ENCODE measurements at places on chromosomes 5 and 9.
A peak's percentile ranks its signal among the peaks of the same experiment; 100 is the strongest.

DNA sequence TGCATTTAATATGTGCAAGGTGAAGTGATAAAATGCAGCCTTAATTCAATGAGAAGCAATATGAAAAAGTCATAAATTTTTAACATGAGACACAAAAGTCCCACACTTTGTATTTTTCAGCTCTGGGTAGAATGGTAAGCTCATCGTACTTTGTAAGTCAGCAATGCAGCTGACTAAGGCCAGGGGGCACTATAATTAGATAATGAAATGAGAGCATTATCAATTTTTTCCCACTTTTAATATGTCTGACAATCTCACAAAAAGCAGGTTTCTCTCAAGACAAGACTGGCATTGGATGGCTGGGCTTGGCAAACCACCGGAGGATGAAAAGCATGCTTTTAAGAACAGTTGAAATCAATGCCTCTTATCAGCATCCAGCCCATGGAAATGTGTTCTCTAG is 162.8 kb downstream of the FAM174A start:
- no peak for DNase-seq

DNA sequence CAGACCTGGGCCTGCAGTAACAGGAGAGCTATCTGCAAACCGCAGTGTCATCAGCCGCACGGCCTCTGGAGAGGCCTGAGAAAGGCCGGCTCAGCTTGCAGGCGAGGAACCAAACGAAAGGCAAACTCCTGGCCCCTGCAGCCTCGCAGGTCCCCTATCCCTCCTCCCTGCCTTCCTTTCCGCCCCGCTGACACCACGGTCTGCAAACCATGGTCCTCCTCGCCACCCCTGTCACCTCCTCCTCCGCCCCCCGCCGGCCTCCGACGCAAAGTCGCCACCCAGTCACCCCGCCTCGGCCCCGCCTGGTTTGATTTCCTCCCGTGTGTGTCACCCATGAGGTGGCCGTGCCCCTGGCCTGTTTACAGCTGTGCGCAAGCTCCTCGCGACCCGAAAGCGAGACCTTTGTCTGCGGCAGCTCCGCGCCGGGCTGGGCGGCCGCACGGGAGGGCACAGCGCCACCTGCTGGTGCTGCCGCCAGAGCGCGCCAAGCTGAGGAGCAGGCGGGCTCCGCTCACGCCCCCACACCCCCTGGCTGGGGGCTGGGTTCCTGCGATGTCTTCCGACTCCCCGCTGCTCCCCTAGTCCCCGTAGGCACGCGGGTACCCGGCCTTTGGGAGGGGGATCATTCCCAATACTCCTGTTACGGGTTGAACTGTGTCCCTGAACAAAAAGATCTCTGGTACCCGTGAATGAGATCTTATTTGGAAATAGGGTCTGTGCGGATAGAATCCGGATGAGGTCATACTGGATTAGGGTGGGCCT is 19.4 kb downstream of the GBGT1 start:
- peak; percentile 95 for DNase-seq

GRCh38 chr9:73152543-73152844 is 829 bp downstream of the ANXA1 start:
- DNase-seq, result no peak

DNA sequence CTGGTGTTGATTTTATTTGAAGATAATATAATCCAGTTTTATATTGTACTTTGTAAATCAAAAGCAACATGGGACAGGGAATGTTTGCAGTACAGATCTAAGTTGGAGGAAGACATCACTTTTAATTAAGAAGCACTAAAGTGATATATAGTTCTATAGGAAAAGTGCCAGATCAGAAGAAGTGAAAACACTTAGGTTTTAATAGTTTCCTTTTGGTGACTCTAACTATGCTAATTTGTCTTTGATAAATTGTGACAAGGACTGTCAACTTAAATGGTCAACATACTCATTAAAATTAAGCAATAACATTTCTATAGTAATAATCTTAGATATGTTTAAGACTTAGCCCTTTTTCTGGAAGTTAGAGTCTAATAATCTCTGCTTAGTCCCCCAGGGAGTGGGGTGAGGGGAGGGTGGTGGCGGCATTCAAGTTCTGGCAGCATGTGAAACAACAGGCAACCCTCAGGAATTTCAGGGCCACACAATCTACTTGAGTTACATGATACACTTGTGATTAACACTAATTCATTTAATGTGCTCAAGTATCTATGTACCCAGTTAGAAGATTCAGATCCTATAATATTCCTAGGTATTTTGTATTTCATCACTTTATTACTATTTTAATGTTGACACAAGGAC is 1026.5 kb downstream of the NR2F1-AS1 start:
- no peak for DNase-seq

- no peak for DNase-seq
Observed at GRCh38 chr5:37190592-37190991, 58.6 kb downstream of the CPLANE1 start.

DNA sequence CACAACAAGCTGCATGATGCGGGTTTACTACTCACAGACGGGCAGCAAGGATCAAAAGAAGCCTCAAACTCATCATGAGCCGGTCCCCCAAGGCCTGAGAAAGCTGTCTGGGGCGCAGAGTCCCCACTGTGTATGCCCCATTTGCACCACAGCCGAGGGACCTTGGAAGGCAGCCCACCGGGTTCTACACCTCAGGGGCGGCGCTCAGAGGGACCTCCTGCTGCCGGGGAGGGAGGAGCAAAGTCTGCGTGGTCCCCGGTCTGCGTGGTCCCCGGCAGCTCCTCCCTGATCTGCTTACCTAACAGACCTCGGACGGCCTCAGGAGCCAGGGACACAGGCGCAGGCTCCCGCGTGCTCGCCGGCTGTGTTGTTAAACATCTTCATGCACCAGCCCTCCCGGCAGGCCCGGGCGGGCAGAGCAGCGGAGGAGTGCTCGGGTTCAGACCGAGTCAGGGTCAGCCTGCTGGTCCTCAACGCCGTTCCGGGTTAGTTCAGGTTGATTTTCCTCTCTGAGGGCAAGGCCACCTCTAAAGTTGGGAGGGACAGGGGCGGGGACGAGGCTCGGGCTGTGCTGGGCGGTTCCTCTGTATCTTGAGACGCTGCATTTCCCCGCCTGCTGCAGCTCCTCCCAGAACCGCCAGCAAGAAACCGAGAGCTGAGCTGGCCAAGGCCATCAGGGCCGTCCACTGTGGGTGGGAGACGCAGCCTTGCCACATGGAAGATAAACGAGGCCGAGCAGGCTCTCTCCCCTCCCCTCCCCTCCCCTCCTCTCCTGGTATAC is 74.6 kb downstream of the MRPL36 start:
- DNase-seq, result no peak

DNA sequence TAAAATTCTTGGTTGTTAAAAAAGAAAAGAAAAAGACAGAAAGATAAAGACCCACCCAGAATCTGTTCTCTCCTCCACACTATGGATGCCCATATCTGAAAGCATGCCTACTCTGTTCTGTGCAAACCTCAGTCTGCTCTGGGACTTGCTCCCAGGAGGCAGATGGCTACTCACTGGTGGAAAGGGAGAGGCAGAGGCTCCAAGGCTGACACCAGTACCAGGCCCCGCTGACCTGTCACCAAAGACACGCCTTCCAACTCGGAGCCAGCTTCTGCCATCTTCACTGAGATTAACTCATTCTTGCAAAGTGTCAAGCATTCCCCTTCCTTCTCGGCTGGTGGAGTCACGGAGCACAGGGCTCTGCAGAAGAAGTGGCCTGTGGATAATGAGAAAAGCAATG is 21.6 kb downstream of the SH3TC2 start:
- no peak for DNase-seq

- no peak for DNase-seq
Observed at GRCh38 chr5:124839371-124839998, 93.0 kb upstream of the ZNF608 start.

- no peak for DNase-seq
Observed at GRCh38 chr9:123102375-123103113, 69.1 kb downstream of the GPR21 start.

GRCh38 chr9:137037483-137037882 is 5.6 kb upstream of the FUT7 start:
- no peak for DNase-seq

DNA sequence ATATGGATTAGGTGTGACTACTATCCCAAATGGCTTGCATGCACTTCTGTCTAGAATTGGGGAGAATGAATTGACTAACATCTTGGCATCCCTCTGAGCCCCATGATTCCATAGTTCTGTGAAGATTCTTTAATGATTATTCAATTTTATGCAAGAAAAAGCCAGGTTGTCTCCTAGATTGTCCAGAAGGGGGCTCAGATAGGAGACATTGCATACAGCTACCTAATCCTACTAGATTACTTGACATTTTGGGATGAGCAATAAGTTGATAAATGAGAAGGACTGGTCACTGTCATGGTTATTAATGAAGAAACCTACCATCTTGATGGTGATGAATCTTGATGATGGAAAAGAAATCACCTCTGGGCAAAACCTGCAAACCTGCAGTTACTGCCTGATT is 117.0 kb downstream of the CARTPT start:
- DNase-seq, result no peak

GRCh38 chr9:101479338-101480030 is 43.9 kb upstream of the ALDOB start:
- no peak for DNase-seq

GRCh38 chr9:97593960-97594359 is 39.2 kb downstream of the TSTD2 start:
- DNase-seq, result no peak

DNA sequence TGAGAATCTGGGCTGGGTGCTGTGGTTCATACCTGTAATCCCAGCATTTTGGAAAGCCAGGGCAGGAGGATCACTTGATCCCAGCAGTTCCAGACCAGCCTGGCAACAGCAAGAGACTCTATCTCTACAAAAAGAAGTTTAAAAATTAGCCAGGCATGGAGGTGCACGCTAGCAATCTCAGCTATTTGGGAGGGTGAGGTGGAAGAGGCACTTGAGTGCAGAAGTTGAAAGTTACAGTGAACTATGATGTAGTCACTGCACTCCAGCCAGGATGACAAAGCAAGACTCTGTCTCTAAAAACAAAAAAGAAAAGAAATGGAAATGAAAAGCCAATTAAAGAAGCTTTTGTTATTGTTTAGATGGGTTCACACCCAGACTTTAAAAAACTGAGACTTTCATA is 131.6 kb upstream of the RASA1 start:
- no peak for DNase-seq

DNA sequence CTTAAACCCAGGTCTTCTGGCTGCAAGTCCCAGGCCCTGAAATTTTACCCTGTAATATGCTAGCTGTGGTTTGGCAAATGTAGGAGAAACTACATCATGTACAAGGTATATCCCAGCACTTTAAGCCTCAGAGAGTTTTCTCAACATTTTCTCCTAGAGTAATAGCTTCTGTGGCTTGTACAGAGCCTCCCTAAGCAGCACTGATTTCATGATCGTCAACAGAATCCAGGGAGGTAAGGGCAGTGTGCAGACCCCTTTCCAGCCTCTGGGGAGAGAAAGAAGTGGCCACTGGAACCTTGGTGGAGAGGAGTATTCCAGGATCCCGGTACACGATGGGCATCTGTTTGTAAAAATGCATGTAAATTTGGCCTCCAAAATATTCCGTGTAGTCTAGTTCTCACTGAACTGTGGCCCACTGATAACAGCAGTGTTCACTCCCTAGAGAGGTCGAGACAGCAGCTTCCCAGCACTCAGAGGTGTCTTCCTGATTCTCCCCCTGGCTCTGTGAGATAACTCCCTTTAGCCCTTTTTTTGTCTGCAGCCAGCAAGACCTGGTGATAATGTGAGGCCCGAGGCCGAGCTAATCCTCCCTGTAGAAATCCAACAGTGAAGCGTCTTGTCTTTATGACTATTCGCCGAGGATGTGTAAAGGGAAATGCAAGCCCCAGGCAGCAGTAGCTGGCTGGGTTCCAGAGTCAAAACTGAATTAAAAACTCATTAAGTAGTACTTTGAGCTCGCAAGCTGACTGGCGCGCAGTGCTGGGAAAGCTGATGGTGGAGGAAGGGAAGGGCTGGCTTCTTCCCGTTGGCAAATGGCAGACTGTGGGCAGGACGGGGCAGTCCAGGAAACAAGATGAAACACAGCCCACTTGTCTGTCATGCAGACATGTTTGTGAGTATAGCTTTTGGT is 59.0 kb downstream of the MAP1B start:
- peak; percentile 82 for DNase-seq

DNA sequence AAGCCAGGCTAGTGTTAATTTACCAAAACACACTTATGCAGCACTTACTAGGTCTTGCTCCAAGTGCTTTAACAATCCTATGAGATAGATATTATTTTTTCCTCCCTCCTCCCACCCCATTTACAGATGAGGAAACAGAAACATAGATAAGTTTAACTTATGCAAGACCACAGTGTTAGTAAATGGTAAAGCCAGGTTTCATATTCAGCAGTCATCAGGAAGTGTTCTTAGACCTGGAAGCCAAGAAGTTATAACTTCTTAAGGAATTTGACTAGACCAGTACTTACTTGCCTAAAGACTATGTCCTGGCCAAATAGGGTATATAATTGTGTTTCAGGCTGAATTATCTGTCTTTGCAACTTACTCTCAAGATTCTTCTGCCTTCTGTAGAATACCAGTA is 15.9 kb downstream of the ABHD17B start:
- no peak for DNase-seq

DNA sequence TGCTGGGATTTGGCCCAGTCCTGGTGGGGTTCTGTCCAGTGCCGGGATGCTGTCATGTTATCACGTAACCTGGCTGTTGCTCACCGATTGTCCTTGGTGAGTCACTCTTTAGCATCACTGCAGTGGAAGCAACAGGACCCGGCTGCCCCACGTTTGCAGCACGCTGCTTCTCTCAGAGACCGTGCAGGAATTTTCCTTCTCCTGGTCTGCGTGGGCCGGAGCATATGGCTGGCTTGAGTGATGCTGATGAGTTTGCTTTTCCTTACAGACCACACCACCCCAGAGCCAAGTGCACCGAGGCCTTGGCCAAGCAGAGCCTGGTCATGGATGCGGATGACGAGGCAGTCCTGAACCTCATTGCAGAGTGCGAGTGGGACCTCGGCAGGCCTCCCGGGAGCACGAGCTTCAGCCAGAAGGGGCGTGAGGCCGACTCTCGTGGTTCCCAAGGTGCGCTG is 21.4 kb downstream of the CEP72 start:
- no peak for DNase-seq

- DNase-seq, result no peak
Observed at GRCh38 chr5:169856571-169856970, 123.7 kb downstream of the INSYN2B start.

GRCh38 chr9:4796988-4797853 is 4.5 kb downstream of the RCL1 start:
- no peak for DNase-seq

GRCh38 chr9:22031655-22032411 is 22.7 kb upstream of the CDKN2B start:
- no peak for DNase-seq

DNA sequence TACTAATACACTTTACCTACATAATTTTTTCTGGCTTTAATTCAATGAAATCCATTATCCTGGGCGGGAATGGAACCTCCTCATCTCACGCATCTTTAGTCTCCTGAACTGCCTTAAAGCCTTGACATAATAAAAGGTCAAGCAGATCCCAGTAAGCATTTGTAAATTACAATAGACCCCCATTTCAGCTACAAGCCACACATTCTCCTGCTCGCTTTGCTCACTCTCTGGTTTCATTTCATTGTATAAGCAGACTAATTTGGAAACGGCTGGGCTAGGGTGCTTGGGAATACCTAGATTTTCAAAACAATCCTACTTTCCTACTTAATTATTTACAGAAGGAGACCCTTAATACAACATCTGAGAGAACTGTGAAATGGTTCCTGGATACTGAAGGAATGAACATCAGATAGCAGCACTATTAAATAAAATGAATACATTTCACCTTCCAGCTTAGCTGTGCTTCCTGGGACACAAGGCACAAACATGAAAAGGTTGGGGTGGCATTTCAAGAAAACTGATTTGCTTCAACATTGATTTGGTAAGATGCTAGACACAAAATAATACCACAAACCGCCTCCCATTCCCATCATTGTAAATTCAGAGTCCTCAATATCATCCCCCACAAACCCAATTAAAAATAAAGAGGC is 1.5 kb downstream of the JAKMIP2 start:
- no peak for DNase-seq

- DNase-seq, result no peak
Observed at GRCh38 chr5:147831465-147831864, at the start of gene SPINK1. Gene SPINK1 (minus strand): TSS chr5:147831671. CDS start chr5:147831577, 94 bp downstream.

Measured in left lung (tissue), 14 donors.